ENCODE measurements at places on chromosomes 12 and 14.

GRCh38 chr12:81533054-81533453 is 226.1 kb downstream of the PPFIA2 start:
- DNase-seq, result no peak

- no peak for DNase-seq
These were observed 12.3 kb downstream of the KRT80 start for GRCh38 chr12:52179396-52179973.

DNA sequence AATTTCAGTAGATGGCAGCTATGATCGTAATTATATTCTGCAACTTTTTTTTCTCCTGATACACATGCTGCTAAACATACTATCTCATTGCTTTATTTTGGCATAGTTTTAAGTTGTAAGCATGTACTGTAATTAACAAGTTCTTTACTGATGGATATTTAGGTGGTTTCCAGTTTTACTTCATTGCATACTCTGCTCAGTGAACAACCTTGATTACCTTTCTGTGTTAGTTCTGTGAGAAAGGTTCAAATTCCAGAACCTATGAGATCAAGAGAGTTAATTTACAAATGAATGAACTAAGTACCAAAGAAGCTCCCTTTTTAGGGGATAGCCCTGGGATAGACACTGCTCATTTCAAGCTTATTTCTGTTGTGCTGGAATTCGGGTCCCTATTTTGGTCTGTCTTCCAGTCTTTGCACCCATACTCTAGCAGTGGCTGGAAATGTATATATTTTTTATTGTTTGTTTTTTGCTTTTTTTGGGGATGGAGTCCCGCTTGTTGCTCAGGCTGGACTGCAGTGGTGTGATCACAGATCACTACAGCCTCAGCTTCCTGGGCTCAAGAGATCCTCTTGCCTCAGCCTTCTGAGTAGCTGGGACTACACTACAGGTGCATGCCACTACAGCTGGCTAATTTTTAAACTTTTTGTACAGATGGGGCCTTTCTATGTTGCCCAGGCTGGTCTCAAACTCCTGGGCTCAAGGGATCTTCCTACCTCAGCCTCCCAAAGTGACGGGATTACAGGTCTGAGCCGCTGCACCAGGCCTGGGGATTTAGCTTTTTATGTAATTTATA is 10.6 kb downstream of the PAPOLA start:
- no peak for DNase-seq

DNA sequence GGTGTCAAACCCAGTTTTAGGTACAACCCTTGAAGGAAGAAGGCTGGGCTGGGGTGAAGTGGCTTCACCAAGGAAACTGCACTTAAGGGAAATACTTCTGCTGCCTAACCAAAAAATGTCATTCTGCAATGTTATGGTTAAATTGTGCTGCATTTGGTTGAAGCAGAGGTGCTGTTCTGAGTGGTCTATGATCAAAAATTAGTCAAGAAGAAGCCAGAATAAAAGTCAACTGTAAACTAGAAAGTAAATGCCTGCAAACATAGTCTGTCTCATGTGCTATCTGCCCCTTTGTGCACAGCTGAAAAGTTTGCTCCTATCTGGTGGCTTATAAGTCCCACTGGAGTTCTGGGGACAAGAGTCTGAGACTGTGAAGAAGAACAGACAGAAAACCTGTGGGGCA is 158.8 kb downstream of the C12orf42 start:
- DNase-seq, result no peak

DNA sequence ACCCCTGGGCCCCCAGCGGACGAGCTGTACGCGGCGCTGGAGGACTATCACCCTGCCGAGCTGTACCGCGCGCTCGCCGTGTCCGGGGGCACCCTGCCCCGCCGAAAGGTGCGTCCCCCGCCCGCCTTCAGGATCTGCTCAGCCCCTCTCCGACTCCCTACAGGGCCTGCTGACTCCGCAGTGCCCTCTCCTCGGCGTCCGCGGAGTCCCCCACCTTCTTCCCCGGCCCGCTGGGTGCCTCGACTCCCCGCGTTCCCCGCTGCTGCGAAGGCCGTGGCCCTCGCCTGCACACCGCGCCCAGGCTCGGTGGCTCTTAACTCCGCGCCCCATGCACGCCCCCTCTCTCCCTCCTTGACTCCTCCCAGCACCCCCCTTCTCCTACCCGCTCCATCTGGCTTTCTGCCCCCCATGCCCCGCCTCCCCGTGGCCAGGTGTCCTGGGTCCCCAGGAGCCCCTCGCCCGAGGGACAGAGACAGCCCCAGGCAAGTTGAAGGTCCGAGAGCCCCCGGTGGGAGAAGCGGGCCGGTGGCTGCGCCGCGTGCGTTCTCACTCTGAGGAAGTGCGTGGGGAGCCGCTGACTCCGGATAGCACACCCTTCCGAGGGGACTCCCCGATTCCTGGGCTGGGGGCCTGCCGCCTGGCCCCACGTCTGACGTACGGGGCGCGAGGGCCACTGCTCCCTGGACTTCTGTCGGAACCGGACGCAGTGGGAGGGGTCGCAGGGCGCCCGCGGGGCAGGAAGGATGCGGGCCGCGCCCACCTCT is 594 bp downstream of the TAMALIN start:
- DNase-seq, result no peak

- no peak for DNase-seq
These were observed 113.5 kb downstream of the TMEM132D start for GRCh38 chr12:129790331-129790730.

GRCh38 chr12:63150713-63151622 is at the start of gene AVPR1A:
Gene AVPR1A, minus strand, starts transcription at chr12:63151201. Its CDS starts 365 bp downstream, at chr12:63150836.
- DNase-seq, result no peak

DNA sequence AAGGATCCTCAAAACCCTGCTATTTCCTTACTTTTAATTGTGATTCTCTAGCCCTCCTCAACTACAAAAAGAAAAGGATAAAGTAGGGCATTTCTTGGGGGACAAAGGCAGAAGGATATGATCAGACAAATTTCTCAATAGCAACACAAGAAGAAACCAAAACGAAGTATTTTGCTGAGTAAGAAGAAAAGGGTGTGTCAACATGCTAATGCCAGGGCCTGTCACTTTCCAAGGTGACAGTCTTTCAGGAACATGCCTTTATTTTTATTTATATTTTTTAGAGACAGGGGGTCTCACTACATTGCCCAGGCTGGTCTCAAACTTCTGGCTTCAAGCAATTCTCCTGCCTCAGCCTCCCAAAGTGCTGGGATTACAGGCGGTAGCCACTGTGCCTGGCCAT is 39.8 kb downstream of the CBX5 start:
- no peak for DNase-seq
